NCI-H510A (cell line): ENCODE measurements at places on chromosomes 5 and 9.

GRCh38 chr5:1021136-1021968, 12.8 kb downstream of the NKD2 start:
- no peak for DNase-seq

GRCh38 chr5:45627076-45627656, 69.0 kb downstream of the HCN1 start:
- no peak for DNase-seq

- DNase-seq, result no peak
Measured at GRCh38 chr9:80233102-80233843, 661.5 kb downstream of the TLE4 start.

DNA sequence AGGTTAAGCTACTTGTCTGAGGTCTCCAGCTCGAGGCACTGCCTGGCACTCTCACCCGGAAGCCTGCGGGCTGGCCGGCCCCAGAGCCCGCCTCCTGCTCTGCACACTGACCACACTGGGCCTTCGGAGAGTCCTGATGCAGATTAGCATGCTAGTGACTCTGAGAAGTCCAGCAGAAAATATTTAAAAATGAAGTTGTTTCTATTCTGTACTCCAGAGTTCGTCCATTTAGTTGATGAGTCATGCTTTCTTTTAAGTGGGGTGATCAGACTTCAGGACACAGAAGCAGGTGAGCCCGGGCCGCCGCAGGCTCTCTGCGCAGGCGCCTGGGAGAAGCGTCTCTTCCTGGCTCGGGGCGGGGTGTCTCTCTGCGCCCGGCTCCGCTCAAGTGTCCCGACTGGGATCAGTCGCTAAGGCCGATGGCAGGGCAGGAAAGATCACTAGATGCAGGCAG, 32.5 kb downstream of the FAM240B start:
- peak; percentile 31 for DNase-seq

DNA sequence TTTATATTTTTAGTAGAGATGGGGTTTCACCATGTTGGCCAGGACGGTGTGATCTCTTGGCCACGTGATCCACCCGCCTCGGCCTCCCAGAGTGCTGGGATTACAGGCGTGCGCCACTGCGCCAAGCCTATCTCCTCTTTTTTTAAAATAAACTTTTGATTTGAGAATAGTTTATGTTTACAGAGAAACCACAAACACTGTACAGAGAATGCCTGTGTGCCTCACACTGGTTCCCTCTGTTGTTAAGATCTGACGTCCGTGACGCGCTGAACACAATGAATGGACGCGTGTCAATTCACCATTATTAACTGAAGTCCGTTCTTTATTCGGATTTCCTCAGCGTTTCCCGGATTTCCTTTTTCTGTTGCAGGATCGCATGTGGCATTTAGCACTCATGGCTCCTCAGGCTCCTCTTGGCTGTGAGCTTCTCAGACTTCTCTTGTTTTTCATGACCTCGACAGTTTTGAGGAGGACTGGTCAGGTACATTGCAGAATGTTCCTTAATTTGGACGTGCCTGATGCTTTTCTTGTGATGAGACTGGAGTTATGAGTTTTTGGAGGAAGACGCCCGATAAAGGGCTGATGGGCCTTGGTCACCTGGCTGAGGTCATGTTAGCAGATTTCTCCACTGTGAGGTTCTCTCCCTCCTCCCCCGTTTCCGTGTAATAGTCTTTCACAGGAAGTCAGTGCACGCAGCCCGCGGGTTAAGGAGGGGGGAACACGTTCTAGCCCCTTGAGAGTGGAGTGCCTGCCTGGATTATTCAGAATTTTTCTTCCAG, 69.6 kb downstream of the ANKRD33B start:
- DNase-seq, result no peak

- DNase-seq, result no peak
Measured at GRCh38 chr9:82376677-82377232, 388.2 kb downstream of the SPATA31D1 start.

DNA sequence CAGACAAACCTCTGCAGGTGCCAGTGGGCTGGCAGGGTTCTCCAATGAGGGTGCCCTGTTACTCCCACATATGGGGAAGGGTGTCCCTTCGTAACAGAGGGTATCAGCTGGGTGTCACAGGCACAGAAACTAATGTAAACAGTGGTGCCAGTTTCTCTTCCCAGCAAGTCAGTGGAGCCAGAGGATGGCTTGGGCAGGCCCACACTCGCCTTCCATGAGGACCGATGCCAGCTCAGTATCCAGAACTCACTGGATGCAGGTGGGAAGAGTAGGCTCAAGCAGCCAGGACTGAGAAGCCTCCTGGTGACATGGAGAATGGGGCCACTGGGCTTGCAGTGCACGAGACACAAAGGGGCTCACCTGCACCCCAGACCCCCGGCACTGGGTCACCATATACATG, 30.4 kb downstream of the FSTL4 start:
- no peak for DNase-seq

GRCh38 chr5:139265001-139265400, 28.5 kb upstream of the MATR3 start:
- DNase-seq, result no peak

DNA sequence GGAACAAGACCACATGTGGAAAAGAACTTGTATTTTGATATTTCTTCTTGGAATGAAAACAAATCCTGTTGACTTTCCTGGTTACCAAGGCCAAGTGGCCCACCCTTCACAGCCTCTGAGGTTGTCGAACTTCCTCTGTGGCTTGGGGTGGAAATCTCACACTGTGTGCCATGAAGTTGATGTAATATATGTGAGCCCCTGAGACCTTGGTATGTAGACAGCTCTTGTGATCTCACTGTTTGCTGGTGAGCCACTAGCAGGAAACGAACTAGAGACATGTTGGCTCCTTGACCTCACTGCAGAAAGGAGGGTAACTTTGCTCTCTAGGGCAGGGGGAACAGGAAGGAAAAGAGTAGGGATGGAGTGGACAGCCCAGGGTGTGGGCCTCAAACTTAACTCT, 159.4 kb downstream of the ARHGAP26 start:
- no peak for DNase-seq

DNA sequence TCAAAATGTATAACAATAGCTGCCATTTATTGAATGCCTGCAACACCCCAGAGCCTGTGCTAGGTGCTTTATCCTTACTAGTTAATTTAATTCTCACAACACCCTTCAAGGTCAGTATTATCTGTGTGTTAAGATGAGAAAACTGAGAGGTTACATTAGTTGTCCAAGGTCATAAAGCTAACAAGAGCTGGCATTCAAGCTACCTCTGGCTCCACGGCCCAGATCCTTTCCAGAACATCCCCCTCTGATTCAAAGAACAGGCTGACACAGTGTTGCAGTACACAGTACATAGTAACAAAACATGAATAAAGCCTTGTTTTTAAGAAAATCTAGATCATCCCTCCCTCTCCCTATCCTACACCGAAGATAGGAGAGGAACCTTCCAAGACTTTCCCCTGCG, 9.4 kb upstream of the FRMPD1 start:
- no peak for DNase-seq

DNA sequence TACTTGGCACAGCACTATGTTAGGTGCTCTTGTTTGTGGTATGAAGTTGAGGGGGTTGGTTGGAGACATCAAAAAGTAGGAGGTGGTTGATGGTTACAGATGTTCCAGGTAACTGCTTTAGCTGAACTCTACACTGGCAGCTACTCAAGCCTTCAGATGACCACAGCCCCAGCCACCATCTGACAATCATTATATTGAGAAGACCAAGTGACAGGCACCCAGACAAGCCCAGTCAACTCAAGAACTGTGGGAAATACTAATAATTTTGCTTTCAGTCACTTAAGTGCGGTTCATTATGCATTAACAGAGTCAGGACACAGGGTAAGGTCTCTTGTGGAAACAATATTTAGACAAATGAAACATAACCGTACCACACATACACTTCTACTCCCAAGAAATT, 38.9 kb upstream of the SLIT3 start:
- DNase-seq, result no peak

DNA sequence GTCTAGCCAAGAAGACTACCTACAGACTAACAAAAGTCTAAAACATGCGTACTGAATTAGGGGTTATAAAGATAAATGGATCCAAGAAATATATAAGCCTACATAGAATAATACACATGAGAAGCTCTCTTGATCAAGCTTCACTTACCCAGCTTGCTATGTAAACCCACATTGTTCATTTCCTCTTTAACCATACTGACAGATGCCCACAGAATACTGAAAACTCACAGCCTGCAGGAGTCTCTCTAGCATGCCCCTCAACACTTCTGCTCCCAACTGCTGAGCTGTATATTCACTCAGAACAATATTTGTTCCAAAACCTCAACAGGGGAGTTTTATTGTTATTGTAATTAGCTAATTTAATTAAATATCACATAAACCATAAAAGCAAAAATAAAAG, 52.4 kb downstream of the RFX3 start:
- DNase-seq, result no peak

DNA sequence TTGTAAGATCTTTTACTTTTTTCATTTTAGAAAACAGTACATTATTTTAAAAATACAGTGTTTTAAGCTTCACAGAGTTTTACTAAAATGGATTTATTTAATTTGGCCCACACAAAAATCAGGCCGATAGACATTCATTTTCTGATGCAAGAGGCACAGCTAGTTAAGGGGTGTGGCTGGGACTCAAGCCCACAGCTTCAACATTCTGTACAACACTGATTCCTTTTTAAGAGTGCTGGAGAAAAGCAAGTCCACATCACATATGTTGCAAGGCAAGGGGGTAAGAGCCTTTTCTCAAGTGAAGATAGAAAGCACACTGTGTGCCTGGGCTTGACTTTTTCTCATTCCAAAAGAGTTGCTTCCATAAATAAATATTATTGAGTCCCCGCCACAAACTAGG, 195.9 kb downstream of the RFK start:
- DNase-seq, result no peak

GRCh38 chr5:83964271-83964670, 243.6 kb upstream of the HAPLN1 start:
- DNase-seq, result no peak

DNA sequence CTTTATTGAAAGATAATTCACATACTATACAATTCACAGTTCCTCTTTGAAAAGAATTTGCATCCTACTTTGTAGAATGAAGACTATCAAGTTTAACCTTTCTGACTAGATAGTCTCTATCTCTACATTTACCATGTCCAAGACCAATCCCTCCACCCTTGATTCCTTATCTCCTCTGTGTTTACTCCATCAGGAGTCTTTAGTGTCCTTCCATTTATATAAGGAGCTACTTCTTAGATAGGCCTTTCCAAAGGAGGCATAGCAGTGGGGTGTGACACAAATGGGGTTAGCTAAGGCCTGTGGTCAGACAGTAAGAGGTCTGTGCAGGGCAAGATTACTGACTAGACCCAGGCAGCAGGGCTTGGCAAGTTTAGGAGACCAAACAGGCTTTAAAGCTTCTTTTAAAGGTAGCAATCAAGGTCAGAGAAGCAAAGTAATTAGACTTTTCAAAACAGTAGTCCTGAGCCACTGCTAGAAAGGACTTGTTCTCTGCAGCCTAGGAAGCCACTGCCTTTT, 11.1 kb upstream of the DMXL1 start:
- no peak for DNase-seq

GRCh38 chr5:10673407-10673806, 87.6 kb downstream of the DAP start:
- no peak for DNase-seq

GRCh38 chr9:13364271-13365000, 84.9 kb upstream of the MPDZ start:
- no peak for DNase-seq

DNA sequence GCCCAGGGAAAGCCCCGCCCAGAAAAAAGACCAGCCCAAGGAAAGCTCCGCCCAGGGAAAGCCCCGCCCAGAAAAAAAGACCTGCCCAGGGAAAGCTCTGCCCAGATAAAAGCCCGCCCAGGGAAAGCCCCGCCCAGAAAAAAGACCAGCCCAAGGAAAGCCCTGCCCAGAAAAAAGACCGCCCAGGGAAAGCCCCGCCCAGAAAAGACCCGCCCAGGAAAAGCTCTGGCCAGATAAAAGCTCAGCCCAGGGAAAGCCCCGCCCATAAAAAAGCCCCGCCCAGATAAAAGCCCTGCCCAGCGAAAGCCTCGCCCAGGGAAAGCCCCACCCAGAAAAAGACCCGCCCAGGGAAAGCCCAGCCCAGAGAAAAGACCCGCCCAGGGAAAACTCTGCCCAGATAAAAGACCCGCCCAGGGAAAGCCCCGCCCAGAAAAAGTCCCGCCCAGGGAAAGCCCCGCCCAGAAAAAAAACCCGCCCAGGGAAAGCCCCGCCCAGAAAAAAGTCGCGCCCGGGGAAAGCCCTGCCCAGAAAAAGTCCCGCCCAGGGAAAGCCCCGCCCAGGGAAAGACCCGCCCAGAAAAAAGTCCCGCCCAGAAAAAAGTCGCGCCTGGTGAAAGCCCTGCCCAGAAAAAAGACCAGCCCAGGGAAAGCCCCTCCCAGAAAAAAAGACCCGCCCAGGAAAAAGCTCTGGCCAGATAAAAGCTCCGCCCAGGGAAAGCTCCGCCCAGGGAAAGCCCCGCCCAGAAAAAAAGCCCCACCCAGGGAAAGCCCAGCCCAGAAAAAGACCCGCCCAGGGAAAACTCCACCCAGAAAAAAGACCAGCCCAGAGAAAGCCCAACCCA, 11.9 kb downstream of the GRIN1 start:
- DNase-seq, result no peak

- no peak for DNase-seq
Measured at GRCh38 chr5:78593465-78593864, 55.1 kb downstream of the LHFPL2 start.

- peak; percentile 16 for DNase-seq
Measured at GRCh38 chr9:118170032-118170955, 466.1 kb downstream of the TLR4 start.

- DNase-seq, result no peak
Measured at GRCh38 chr9:89311346-89312221, 589 bp downstream of the CKS2 start.

DNA sequence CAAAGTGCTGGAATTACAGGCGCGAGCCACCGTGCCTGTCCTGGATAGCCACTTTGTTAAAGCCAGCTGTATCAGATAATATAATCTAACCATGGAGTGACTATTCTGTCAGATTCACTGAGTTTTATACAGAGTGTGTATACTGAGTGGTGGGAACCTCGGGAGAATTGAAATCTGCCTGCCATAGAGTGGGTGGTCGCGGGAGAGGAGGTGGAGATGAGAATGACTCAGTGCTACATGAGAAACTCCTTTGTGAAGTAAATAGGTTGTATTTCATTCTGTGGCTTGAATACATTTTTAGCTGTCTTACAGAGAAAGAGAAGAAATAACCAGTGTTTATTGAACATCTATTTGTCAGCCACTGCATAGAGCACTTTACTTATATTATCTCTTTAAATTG, 26.4 kb downstream of the ATP6V0E1 start:
- DNase-seq, result no peak

DNA sequence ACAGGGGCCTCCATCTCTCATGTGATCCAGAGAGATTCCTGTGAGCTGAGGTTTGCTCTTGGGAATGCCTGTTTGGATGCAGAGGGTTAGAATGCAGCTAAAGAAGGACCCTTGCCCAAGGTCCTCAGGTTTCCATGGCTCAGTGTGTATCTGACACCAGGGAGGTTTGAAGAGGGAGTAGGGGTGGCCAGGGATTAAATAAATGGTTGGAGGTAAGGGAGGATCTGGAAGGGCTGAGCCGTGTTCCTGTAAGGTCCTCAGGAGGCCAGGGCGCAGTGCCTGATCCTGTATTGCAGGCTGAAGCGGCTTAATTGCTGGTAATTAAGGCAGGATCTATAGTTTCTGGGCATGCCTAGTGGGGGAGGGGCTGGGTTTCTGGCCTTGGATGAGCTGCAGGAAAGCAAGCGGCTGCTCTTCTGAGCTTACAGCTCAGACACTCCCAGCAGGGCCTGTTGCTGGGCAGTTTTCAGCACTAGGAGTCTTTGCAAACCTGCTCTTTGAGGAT, 41.5 kb upstream of the MAP1B start:
- peak; percentile 55 for DNase-seq
